Kidney epithelial cell (primary cell): ENCODE measurements at places on chromosomes 3 and 15. TPM values are rescaled to one million over a fixed set of nuclear protein-coding genes. Genes with fewer than 3 reads are reported as not detected.

DNA sequence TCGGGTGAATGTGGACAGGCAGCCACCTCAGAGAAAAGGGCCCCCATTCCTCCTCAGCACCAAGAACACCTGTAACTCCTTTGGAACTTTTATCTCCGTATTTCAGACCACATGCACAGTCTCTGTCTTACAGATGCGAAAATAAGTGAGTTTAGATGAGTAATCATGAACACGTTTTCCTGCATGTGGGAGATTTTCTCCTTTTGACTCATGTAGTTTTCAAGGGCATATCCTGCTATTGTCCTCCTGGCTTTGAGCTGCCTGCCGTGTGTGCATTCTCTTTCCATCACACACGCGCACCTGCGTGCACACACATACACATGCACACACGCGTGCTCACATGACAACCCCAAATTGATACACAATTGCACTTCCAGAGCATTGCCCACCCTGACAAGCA, 239.2 kb downstream of the GABRG3 start:
- DNase-seq = no peak

- no peak for DNase-seq
Observed at GRCh38 chr3:69791919-69792399, 52.7 kb downstream of the MITF start.

- DNase-seq = no peak
Observed at GRCh38 chr3:147836330-147836729, 427.2 kb downstream of the ZIC1 start.

- no peak for DNase-seq
Observed at GRCh38 chr15:33375236-33375635, 64.5 kb downstream of the RYR3 start.

GRCh38 chr3:71062952-71063772, 520.4 kb downstream of the FOXP1 start:
- no peak for DNase-seq

DNA sequence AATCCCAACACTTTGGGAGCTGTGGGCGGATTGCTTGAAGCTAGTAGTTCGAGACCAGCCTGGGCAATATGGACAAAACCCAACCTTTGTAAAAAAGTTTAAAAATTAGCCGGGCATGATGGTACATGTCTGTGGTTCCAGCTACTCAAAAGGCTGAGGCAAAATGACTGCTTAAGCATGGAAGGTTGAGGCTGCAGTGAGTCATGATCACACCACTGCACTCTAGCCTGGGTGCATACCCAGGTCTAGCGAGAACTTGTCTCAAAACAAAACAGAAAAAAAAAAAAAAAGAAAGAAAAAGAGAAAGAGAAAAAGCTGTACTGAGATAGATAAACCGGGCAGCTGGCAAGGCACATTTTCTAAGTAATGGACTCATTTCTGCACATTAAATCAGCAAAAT, 10.6 kb downstream of the ARPP19 start:
- DNase-seq = peak; percentile 83

Gene ALDH1L1
- 1.0 and 1.2 TPM in 2 replicates for total RNA-seq

Gene TFDP2
- 48.0 and 121 TPM in 2 replicates for total RNA-seq
